CD4-positive, alpha-beta T cell treated with Interleukin-10 for 1 hour (primary cell): ENCODE measurements at places on chromosomes 2 and 18.

GRCh38 chr2:124136110-124136509 is 111.0 kb downstream of the CNTNAP5 start:
- no peak for DNase-seq

- DNase-seq: no peak
These were observed 56.0 kb upstream of the RPL31 start for GRCh38 chr2:100945930-100946607.

- DNase-seq: peak; percentile 76
These were observed 54.8 kb upstream of the CREB1 start for GRCh38 chr2:207474863-207475485.

GRCh38 chr2:212901604-212902275 is 249.7 kb downstream of the IKZF2 start:
- no peak for DNase-seq

DNA sequence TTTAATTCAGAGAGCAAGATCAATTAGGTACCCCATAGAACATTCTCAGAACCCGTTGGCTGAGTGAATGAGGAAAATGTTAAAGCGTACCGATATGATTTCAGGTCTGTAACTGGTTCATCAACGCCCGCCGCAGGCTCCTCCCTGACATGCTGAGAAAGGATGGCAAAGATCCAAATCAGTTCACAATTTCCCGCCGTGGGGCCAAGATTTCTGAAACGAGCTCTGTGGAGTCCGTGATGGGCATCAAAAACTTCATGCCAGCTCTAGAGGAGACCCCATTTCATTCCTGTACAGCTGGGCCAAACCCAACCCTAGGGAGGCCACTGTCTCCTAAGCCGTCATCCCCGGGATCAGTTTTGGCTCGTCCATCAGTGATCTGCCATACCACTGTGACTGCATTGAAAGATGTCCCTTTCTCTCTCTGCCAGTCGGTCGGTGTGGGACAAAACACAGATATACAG is 7.3 kb downstream of the TGIF1 start:
- DNase-seq: no peak

DNA sequence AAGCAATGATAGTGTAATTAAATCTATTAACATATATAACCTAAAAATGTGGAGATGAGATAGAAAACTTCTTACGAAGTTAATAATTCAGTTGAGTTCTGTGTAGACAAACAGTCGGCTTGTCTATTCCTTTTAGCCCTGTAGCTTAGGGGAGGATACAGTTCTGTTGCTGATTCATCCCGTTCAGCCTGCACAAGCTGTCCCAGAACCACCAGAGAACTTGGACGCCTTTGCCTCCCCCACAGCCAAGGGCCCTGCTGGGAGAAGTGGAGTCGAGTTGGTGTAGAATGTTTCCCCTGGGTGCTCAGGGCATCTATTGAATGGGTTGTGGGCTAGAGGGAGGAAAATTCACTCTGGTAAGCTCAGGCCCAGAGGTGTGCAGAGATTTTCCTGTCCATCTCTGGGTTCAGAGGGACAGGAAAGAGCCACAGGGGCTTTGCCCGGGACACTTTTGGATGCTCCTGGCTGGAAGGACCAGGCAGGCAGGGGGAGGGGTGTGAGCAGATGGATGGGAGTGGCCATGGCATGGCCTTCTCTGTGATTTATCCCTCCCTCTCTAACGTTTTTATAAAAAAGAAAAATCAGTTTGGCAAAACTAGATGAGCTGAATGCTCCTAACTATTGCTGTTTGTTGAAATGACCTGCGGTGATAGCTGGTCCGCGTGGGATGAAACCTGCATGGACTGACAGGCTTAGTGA is 42.8 kb upstream of the GALR1 start:
- no peak for DNase-seq

GRCh38 chr2:55419679-55420438 is at the start of gene CCDC88A:
TSS of gene CCDC88A (minus strand) at chr2:55419856. CDS start at chr2:55419079, 777 bp downstream.
- peak; percentile 92 for DNase-seq

GRCh38 chr2:147500229-147500628 is 344.6 kb upstream of the ACVR2A start:
- peak; percentile 38 for DNase-seq

GRCh38 chr2:189298481-189298880 is 118.9 kb upstream of the COL5A2 start:
- DNase-seq: no peak

- DNase-seq: no peak
These were observed 114.0 kb upstream of the RND3 start for GRCh38 chr2:150601280-150602038.

GRCh38 chr2:85699325-85699724 is 5.2 kb downstream of the GNLY start:
- DNase-seq: no peak

GRCh38 chr2:85698880-85699254 is 4.7 kb downstream of the GNLY start:
- no peak for DNase-seq

DNA sequence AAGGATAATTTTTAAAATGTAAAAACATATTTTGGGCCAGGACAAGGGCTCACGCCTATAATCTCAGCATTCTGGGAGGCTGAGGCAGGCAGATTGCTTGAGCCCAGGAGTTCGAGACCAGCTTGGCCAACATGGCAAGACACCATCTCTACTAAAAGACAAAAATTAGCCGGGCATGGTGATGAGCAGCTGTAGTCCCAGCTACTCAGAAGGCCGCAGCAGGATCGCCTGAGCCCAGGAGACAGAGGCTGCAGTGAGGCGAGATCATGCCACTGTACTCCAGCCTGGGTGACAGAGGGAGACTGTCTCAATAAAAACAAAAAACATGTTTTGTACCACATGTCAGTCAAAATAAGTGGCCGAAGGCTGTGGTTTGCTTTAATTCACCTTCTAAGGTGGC is 122.5 kb downstream of the HDAC4 start:
- no peak for DNase-seq

DNA sequence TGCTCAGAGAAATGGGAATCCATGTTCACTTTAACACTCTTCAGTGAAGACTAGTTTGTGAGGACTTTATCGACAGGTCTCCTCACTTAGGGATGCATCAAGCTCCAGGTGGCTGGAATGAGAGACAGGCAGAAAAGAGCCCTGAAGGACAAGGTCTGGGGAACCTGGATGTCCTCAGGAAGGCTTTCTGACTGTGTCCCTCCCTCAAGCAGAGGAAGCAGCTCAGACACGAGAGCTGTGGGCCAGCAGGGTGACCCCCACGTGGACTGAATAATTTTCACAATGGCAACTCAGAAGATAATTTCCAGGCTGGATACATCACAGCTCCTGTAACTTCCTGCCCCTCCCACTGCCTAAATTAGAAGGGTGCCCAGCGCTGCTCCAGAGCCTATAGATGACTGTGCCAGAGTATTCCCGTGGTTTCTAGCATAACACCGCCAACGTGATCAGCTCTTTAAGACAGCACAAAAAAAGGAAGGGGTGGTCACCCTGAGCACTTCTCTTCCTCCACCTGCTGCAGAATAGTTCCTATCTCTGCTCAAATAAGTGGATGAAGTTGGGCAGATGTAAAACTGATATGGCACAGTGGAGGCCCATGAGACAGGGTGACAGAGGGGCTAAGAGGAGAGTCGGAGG is 25.7 kb upstream of the NCK2 start:
- DNase-seq: no peak

- no peak for DNase-seq
These were observed 217.3 kb downstream of the SEPTIN10 start for GRCh38 chr2:109396202-109397180.

DNA sequence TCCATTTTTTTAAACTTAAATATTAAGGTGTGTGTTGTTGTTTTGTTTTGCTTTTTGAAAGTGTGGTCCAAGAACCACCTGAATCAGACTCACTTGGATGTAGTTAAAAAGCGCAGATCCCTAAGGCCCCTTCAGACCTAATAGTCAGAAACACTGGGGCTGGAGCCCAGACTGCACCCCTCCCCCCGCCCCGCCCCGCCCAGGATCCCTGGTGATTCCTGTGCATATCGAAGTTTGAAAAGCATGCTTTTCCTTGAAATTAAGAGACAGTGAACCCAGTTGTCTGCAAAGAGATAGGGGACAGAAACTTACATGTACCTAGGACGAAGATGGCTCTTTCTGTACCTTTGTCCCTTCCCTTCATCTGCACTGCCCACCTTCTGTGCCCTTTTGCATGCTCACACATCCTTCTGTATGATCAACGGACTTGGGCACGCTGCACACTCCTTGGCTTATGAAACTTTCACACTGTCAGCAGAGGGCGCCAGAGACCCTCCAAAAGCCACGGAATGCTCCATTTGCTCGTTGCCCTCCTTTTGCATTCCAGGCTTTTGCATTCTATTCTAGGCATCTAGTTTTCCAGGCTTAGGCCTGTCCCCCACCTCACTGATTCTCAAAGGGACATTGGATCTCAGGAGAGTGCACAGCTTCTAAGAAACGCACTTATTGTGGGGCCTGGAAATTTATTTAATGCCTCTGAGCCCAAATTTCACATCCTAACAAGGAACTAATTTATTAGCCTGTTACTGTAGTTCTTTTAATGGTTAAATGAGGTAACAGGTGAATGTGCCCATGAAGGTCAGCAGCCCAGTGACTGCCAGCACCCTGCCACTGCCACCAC is 32.8 kb upstream of the SLC14A1 start:
- peak; percentile 79 for DNase-seq

- DNase-seq: no peak
These were observed 11.9 kb upstream of the NDUFV2 start for GRCh38 chr18:9090578-9090977.
